ENCODE measurements at places on chromosomes 2 and 18.

GRCh38 chr2:60867848-60868247 is 13.5 kb upstream of the REL start:
- no peak for DNase-seq

DNA sequence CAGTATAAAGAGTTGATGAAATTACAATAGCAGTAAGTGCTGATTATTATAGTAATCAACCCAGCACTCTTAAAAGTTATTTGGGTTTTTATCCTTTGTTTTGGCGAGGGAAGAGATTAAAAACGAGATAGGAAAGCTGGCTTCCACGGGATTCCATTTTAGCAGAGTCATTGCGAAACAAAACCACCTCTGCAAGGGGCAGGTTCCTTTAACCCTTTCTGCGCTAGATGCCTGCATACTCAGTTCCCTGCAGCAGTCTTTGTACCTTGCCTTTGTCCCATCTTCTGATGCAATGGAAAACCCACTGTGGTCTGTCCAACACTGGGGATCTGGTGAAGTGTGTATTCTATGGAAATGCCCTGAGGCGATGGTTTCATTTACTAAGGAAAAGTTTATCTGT is 2.7 kb downstream of the YPEL5 start:
- DNase-seq = no peak

- no peak for DNase-seq
Observed at GRCh38 chr2:98709535-98709934, 21.4 kb downstream of the MGAT4A start.

DNA sequence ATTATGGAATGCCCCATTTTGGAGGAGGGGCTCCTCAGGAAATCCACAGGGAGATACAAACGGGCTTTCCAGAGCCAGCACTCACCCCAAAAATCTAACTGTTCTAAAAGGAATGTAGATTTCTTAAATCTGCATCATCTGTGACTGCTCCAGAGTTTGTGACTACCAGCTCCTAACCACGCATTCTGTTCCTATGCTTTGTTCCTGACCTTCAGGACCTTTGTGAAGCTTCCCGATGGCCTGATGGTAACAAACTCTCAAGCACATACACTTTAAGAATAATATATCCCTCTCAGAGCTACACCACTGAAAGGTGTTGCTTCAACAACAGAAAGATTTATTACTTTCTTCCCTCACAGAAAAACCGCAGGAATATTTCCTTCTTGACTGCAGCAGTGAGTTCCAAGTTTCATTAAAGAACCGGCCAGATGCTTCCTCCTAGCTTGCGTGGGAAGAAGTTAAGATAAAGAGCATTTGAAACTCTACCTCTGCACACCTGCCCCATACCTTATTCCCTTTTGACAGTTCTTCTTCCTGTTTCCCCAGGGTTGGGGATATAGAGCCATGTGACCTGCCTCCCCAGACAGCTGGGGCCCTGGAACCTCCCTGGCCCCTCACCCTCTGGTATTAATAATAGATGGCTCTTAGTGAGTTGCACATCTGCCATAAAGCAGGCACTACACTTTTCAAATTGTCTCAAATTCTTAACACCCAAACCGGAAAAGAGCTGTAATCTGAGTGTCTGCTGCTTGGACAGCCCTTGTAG is 40.2 kb upstream of the EML4 start:
- DNase-seq = no peak

- no peak for DNase-seq
Observed at GRCh38 chr2:198852248-198852647, 605.5 kb downstream of the SATB2 start.

GRCh38 chr2:229313591-229313990 is 42.5 kb upstream of the PID1 start:
- DNase-seq = no peak

GRCh38 chr2:27085673-27086089 is 891 bp upstream of the KHK start:
- peak; percentile 69 for DNase-seq

DNA sequence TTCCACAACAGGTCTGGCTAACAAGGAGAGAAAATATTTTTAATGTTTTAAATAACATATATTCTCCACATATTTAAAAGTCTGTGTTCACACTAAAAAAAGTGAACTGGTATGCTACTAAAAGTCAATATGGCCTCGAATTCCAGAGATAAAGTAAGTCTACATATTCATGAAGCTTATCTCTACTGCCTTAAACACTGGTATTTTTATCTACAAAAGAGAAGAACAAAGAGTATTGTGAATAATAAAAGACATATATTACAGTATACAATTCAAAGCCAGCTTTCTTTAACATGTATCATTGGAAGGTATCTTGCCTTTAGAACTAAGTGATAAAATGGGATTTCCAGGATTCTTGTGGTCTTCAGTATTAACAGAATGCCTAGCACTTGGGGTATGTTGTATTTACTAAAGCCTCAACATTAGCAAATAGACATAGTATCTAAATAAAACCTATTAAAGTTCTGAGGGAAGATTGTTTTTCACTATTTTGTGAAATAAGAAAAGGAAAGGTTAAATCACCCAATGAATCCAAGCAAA is 302.8 kb upstream of the CCDC68 start:
- DNase-seq = no peak
